ENCODE measurements at places on chromosomes 12 and 14.
A peak's percentile ranks its signal among the peaks of the same experiment; 100 is the strongest.

DNA sequence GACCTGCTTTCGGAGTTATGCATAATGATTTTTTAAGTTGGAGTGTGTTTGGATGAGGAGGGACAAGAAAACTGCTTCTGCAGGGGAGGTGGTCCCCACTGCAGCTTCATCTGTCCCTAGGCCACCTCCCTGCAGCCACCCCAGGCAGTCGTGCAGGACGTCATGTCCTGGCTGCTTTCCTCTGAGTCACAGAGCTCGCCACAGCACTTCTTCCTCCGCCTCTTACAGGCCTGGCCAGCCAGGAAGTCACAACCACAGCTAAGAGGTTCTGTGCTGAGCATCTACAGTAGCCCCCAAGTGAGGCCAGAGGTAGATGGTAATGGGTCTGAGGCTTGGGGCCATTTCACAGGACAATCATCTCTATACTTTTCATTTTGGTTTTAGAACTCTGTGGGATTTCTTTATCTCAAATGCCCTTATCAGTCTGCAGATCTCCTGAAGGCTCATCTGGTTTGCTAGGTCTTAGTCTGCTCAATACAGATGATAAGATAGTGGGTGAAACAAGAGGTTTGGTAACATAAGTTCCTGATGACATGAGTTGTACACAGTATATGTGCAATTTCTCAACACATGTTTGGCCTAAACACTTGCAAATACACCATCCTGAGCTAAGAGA lies 106.4 kb downstream of the ARF6 start:
- DNase-seq, result peak; percentile 89

DNA sequence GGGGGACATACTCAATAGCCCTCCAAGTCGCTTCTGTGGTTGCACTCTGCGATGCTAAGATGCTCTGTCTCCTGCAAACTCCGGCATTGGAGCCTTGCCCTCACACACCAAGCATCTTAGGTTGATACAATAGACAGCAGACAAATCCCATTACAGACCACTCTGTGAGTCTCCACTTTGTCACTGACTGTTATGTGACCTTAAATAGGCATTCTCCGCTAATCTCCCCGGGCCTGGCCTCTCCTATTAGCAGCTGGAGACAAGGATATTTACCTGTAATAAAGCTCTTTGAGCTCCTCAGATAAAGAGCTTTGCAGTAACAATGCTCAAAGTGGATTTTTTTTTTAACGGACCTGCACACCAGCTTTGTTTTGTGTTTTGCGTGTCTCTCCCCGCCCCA lies 479.7 kb upstream of the TBX3 start:
- no peak for DNase-seq

- no peak for DNase-seq
These were observed 949.7 kb downstream of the TRHDE start for GRCh38 chr12:73221836-73222235.

DNA sequence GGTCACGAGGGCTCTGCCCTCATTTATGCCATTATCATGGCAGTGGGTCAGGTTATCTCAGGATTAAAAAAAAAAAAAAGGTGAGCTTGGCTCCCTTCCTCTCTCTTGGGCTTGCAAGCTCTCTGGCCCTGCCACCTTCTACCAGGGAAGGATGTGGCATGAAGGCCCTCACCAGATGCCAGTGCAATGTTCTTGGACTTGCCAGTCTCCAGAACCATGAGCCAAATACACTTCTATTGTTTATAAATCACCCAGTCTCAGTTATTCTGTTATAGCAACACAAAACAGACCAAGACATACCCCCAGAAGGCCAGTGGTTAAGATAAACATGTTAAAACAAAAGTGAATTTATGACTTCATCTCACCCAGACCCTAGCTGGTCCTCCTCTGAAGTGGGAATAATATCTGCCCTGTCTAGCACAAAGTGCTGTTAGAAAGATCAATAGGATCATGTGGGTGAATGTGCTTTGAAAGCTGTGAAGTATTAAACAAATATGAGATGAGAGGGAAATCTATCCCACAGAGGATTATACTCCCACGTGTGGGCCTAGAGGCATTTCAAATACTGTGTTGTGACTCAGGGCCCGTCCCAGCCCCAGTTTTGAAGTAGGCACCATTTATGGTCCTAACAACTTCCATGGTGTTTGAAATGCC lies 88.6 kb downstream of the NINJ2 start:
- DNase-seq, result peak; percentile 36

GRCh38 chr12:128594521-128594920 lies 229.2 kb downstream of the SLC15A4 start:
- no peak for DNase-seq

GRCh38 chr14:71959055-71959454 lies 26.8 kb downstream of the RGS6 start:
- DNase-seq, result no peak

DNA sequence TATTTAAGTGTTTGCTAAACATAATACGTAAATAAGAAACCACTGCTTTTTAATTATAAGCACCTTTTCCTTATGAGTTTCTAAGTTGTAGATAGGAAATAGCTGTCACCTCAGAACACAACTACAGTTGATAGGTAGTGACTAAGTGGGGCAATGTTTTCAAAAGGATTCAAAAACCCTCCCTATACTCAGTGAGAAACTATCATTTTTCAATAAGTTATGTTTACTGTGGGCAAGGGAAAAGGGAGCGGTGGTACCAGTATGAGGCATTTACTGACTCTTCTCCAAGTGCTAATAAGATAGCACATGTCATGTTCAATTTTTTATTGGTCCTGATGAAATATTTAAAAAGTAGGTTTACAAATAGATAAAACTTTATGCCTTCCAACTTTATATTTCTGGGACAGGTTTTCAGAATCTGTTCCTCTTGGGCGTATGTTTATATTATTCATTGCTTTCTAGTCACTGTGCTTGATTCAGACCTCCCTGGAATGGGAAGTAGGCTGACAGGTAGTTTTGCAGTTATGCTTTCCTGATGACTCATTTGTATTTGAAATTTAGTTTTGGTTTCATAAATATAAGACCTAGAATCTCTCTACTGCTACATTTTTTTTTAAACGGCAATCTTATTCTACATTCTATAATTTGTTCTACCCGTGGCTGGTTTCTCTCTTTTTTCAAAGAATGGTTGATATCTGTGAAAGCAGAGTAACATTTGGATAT lies 153.1 kb downstream of the TMEM117 start:
- DNase-seq, result no peak

DNA sequence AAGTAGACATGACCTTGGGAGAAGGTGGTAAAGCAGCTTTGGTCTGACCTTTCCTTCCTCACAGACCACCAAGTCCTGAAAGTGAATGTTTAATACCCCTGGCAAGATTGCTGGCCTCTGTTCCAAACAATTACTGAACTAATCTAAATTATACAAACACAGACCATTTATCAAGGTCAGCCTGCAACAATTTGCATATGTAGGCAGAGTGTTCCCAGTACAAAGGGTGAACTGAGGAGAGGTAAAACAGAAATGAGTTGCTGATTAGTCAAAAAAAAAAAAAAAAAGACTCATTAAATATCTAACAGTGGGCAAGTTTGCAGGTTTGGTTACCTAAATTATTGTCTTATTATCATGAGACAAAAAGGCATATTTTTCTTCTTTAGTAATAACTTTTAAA lies 506.5 kb downstream of the TMEM117 start:
- DNase-seq, result no peak

- peak; percentile 14 for DNase-seq
These were observed 97.5 kb downstream of the CRACR2A start for GRCh38 chr12:3655328-3655900.
